ENCODE measurements at places on chromosomes 7 and 10.

- DNase-seq, result no peak
Measured at GRCh38 chr7:133167300-133167699, 85.4 kb upstream of the CHCHD3 start.

- DNase-seq, result no peak
Measured at GRCh38 chr7:110388457-110388856, 702.5 kb upstream of the LRRN3 start.

DNA sequence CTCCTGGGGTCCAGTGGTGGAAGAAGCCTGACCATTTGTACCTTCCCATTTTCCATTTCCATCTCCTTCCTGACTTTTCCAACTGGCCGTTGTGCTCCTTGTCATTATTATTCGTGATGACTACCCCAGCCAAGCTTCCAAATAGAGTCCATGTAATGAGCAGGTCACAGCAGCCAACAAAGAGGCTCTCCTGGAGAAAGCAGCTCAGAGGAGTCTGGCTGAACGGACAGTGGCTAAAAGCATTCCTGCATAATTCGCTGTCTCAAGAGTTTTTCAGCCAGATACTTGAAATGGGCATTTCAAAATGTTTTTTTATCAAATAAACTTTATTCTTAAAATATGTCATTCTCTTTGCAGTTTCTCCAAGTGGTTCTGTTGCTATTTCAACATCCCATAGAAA is 458.6 kb downstream of the INHBA start:
- peak; percentile 18 for DNase-seq

- DNase-seq, result no peak
Measured at GRCh38 chr10:12372846-12373245, 23.5 kb downstream of the CAMK1D start.

DNA sequence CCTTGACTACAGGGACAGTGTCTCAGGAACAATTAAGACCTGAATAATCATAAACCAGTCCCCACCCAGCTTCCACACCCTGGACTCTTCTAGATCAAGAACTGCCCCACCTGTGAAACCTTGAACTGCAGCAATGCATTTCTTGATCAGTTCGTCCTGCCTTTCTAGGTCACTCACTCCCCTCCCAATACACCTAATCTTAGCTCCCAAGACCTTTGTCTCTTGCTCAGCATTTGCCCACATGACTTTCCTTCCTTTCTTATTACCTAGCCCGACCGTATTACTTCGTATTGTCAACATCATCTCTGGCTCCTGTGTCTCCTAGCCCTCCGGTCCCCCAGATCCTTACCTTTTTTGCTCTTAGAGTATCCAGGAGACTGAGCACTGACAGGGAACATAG is 5.5 kb upstream of the NAMPT start:
- DNase-seq, result no peak

- DNase-seq, result no peak
Measured at GRCh38 chr10:34228066-34228465, 587.0 kb downstream of the PARD3 start.

- DNase-seq, result peak; percentile 92
Measured at GRCh38 chr7:135253851-135254771, 20.5 kb downstream of the STRA8 start.

Data from osteoblast (primary cell).